Naive thymus-derived CD8-positive, alpha-beta T cell (primary cell): ENCODE measurements at places on chromosomes 2 and 18. TPM values are rescaled to one million over a fixed set of nuclear protein-coding genes. Genes with fewer than 3 reads are reported as not detected.
A peak's percentile ranks its signal among the peaks of the same experiment; 100 is the strongest.

Gene MC5R
- polyA plus RNA-seq = not detected

Gene INO80B
- 8.1 TPM for polyA plus RNA-seq

Gene STK17B
- 98.3 TPM for polyA plus RNA-seq

Gene NLRC4
- polyA plus RNA-seq = 0.16 TPM

Gene SERPINB10
- polyA plus RNA-seq = not detected

Gene IER3IP1
- 20.1 TPM for polyA plus RNA-seq

Gene RAX
- not detected for polyA plus RNA-seq

Gene ACVR1C
- polyA plus RNA-seq = 1.4 TPM

Gene CCDC85A
- not detected for polyA plus RNA-seq

Gene MRPL33
- polyA plus RNA-seq = 196 TPM

Gene MFSD6
- 16.7 TPM for polyA plus RNA-seq

Gene GMCL1
- polyA plus RNA-seq = 45.3 TPM

Gene CNOT9
- 19.0 TPM for polyA plus RNA-seq

Gene KIF5C
- polyA plus RNA-seq = 0.46 TPM

Gene SLC16A14
- polyA plus RNA-seq = not detected

- H3K27ac ChIP-seq = no peak overlapping the region
- H3K36me3 ChIP-seq = peaks cover 31% of the 10 kb centered on the region
- H3K4me1 ChIP-seq = peaks cover 32% of the 10 kb centered on the region
- no peak for DNase-seq
Measured at GRCh38 chr18:26046419-26047077, 43.9 kb downstream of the SS18 start.

DNA sequence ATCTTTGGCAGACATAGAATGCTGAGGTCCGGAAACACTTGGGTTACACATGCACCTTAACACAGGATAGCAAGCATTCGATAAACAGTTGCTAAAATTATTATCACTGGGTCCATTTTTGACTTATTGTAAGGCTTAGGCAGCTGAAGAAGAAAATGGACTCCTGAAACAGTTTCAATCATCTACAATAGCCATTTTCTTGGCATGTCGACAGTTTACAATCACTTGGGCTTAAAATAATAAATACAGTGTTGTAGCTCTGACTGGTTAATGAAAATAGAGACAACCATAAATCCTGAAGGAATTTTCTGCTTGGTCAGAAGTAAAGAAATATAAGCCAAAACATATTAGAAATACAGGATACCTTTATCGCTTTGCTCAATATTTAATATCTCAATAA lies 169.2 kb downstream of the XIRP2 start:
- DNase-seq = no peak
- H3K36me3 ChIP-seq = no peaks in the 10 kb centered on the region
- H3K4me1 ChIP-seq = no peaks in the 10 kb centered on the region
- H3K27ac ChIP-seq = no peak overlapping the region
- H3K4me3 ChIP-seq = no peak overlapping the region

- no peak for DNase-seq
- no peaks in the 10 kb centered on the region for H3K36me3 ChIP-seq
- no peak overlapping the region for H3K4me3 ChIP-seq
- H3K27me3 ChIP-seq = no peaks in the 10 kb centered on the region
- H3K27ac ChIP-seq = no peak overlapping the region
Measured at GRCh38 chr2:92074549-92074898, 2796.7 kb upstream of the TEKT4 start.

DNA sequence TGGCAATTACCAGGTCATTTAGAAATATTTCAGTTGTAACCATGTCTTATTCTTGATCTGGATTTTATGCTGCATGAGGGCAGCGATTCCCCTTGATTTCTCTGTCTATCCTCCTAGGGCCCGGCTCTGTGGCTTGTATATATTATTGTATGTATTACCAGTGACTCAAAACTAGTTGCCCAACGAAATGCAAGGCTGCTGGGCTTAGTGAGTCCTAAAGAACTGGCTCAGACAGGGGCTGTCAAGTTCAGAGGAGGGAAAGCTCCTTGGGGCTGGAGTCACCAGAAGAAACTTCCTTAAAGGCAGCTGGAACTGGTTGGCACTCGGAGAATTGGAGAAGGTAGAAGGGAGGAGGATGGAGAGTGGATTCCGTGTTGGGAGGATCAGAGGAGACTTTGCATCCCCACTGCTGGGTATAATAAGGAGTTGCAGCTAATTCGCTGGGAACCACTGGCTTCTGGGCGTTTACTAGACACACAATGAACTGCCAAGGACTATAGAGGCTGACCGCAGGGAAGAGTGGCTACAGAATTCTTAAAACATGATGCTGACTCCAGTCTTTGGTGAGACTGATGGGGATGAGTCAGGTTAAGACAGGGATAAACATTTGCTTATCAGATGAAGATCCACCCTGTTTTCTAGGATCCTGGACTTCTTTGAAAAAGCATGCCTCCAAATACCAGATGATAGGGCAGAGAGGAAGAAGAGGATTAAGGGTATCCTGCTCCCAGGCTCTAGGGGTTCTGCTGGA lies 104.3 kb downstream of the PRKCE start:
- H3K27ac ChIP-seq = no peak overlapping the region
- no peak overlapping the region for H3K4me3 ChIP-seq
- H3K36me3 ChIP-seq = no peaks in the 10 kb centered on the region
- DNase-seq = no peak
- peaks cover 7% of the 10 kb centered on the region for H3K4me1 ChIP-seq
- H3K27me3 ChIP-seq = no peaks in the 10 kb centered on the region

GRCh38 chr2:196453613-196454047 lies 185.9 kb upstream of the CCDC150 start:
- DNase-seq = peak; percentile 40
- peaks cover 1% of the 10 kb centered on the region for H3K4me1 ChIP-seq
- H3K36me3 ChIP-seq = no peaks in the 10 kb centered on the region

GRCh38 chr2:95016616-95017015 lies 8.9 kb upstream of the MAL start:
- no peak overlapping the region for H3K27ac ChIP-seq
- H3K4me1 ChIP-seq = no peaks in the 10 kb centered on the region
- H3K36me3 ChIP-seq = no peaks in the 10 kb centered on the region
- no peaks in the 10 kb centered on the region for H3K27me3 ChIP-seq
- H3K4me3 ChIP-seq = no peak overlapping the region

- peaks cover 4% of the 10 kb centered on the region for H3K36me3 ChIP-seq
- no peaks in the 10 kb centered on the region for H3K27me3 ChIP-seq
- H3K27ac ChIP-seq = no peak overlapping the region
- H3K4me1 ChIP-seq = no peaks in the 10 kb centered on the region
- no peak overlapping the region for H3K4me3 ChIP-seq
Measured at GRCh38 chr2:47595687-47596086, 187.3 kb upstream of the MSH6 start.

- no peak overlapping the region for H3K27ac ChIP-seq
- no peak overlapping the region for H3K4me3 ChIP-seq
- no peak for DNase-seq
- H3K4me1 ChIP-seq = no peaks in the 10 kb centered on the region
Measured at GRCh38 chr2:219016721-219017120, 23.5 kb upstream of the CRYBA2 start.

DNA sequence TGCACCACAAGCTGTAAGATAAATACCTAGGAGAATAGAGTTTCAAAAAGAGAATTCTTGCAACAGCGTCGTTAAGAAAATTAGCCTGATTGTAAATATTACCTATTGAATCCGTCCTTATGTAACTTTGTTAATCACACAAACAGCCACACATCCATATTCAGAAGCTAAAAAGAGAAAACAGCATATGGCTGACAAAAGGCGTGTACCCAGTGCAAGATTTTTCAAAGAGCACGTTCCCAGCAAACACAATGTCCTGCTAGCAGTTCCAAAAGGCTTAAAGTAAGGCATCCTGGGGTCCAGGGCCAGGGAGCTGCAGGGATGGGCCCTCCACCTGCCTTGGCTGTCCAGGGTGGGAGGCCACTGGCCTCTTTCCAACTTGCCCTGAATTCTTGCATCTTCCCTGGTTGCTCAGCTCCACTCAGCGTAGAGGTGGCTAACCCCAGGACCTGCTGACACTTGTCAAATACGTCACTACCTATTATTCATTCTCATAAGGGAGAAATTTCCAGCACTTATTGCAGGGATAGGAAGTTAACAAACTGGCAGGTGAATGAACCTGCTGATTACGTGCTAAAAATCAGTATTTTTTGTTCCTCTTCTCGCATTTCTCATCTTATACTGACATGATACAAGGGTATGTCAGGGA lies 102.1 kb upstream of the NEDD4L start:
- no peak overlapping the region for H3K27ac ChIP-seq
- no peak for DNase-seq
- H3K27me3 ChIP-seq = peaks cover 12% of the 10 kb centered on the region
- H3K36me3 ChIP-seq = no peaks in the 10 kb centered on the region

- peaks cover 56% of the 10 kb centered on the region for H3K36me3 ChIP-seq
- no peak for DNase-seq
- no peak overlapping the region for H3K4me3 ChIP-seq
- no peak overlapping the region for H3K27ac ChIP-seq
- peaks cover 32% of the 10 kb centered on the region for H3K4me1 ChIP-seq
Measured at GRCh38 chr2:96591054-96591453, 47.1 kb downstream of the KANSL3 start.

DNA sequence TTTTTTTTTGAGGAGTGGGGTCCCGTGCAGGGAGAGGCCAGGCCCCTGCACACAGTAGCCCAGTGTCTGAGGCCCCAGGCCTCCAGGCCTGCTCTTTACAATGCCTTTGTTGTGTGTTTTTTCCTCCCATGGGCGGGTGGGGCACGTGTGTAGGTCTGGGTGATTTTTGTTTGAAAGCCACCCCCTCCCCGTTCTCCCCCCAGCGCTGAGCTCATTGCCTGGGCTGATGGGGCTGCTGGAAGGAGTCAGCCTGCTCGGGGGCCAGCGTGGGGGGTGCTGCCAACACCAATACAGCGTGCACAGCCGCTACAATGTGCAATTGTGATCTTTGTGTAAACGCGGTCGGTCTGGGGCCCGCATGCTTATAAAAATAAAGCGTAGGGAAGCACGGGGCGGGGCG lies 142.7 kb downstream of the DYSF start:
- no peaks in the 10 kb centered on the region for H3K4me1 ChIP-seq
- no peak overlapping the region for H3K4me3 ChIP-seq
- H3K27ac ChIP-seq = no peak overlapping the region

GRCh38 chr18:55610506-55610905 lies 22.5 kb upstream of the TCF4 start:
- H3K27ac ChIP-seq = no peak overlapping the region
- no peaks in the 10 kb centered on the region for H3K4me1 ChIP-seq
- no peak for DNase-seq
- H3K4me3 ChIP-seq = no peak overlapping the region

DNA sequence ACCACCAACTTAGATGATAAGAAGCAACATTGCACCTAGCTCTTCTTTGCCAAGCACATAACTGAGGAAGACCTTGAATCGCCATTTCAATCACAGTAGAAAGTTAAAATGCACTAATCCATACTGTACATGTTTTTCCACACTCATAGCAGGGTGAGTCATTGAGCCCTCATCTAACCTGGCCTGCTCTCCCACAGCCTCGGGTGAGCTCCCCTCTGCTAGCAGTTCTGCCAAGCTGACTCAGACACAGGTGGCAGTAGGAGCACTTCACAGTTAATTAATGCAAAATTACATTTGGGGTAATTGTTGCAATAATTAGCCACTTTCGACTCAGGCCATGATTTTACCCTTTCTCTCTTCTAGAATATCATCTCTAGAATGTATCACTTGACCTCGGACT lies 1632.8 kb upstream of the CELF4 start:
- H3K4me3 ChIP-seq = no peak overlapping the region
- H3K4me1 ChIP-seq = no peaks in the 10 kb centered on the region
- no peak overlapping the region for H3K27ac ChIP-seq
- no peak for DNase-seq
- no peaks in the 10 kb centered on the region for H3K36me3 ChIP-seq

DNA sequence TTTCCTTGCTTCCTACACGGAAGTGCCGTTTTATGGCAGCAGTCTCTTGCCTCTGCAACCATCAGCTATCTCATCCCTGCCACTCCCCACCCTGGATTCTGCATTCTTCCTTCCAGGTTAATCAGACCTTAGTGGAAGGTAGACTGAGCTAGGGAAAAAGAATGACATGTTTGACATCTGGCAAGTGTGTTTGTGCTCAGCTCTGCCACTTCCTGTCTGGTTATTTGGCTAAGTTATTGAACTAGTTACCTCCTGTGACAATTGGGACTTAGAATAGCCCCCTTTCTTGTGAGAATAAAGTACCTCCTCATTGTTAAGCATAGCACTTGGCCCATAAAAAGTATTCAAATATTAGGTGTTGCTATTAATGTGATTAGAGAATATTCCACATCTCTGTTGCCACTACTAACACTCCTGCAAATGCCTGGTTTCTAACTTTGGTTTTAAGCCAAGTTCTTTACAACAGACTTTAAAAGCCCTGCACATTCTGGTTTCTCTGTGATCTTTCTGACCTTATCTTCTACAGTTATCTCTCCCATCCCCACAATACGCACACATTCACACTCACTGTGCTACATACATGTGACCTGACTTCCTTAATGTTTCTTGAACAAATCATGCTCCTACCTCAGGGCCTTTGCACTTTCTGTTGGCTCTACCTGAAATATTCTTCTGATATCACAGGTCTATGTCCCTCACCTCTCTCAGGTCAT lies 10.8 kb upstream of the MAPRE2 start:
- H3K36me3 ChIP-seq = no peaks in the 10 kb centered on the region
- peak overlapping the region; percentile 90 for H3K4me3 ChIP-seq
- DNase-seq = peak; percentile 28
- peaks cover 68% of the 10 kb centered on the region for H3K4me1 ChIP-seq
- H3K27ac ChIP-seq = peak overlapping the region; percentile 98

- no peak overlapping the region for H3K4me3 ChIP-seq
- DNase-seq = no peak
- no peak overlapping the region for H3K27ac ChIP-seq
- no peaks in the 10 kb centered on the region for H3K27me3 ChIP-seq
- H3K36me3 ChIP-seq = peaks cover 24% of the 10 kb centered on the region
- H3K4me1 ChIP-seq = no peaks in the 10 kb centered on the region
Measured at GRCh38 chr2:86025229-86025820, 80.4 kb downstream of the POLR1A start.

GRCh38 chr2:68879296-68879695 lies 8.1 kb upstream of the BMP10 start:
- no peak for DNase-seq
- no peaks in the 10 kb centered on the region for H3K27me3 ChIP-seq
- no peak overlapping the region for H3K27ac ChIP-seq

- DNase-seq = peak; percentile 42
- H3K27ac ChIP-seq = peak overlapping the region; percentile 66
- H3K4me3 ChIP-seq = peak overlapping the region; percentile 54
- peaks cover 2% of the 10 kb centered on the region for H3K36me3 ChIP-seq
- H3K4me1 ChIP-seq = peaks cover 28% of the 10 kb centered on the region
Measured at GRCh38 chr2:127829845-127830246, 18.9 kb upstream of the WDR33 start.

DNA sequence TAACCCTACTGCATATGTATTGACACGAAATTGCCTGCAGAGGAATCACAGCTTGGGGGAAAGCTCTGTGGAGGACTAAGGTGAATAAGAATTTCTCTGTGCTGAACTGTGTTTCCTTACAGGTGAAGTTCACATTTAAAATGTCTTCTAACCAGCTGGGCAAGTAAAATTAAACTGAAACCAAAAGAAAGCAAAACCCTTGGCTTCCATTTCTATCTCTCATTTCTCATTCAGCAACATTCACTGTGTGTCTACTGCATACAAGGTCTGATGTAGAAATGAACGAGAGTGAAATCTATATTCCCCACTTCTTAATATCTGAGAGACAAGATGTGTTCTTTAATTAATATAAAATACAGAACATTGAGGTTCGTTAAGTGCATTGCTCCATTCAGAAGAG lies 397.3 kb downstream of the SOX11 start:
- no peaks in the 10 kb centered on the region for H3K27me3 ChIP-seq
- H3K4me1 ChIP-seq = no peaks in the 10 kb centered on the region
- H3K36me3 ChIP-seq = no peaks in the 10 kb centered on the region
- H3K4me3 ChIP-seq = no peak overlapping the region
- DNase-seq = no peak

- H3K36me3 ChIP-seq = no peaks in the 10 kb centered on the region
- H3K4me3 ChIP-seq = no peak overlapping the region
- no peak overlapping the region for H3K27ac ChIP-seq
- peaks cover 4% of the 10 kb centered on the region for H3K27me3 ChIP-seq
- no peak for DNase-seq
- H3K4me1 ChIP-seq = no peaks in the 10 kb centered on the region
Measured at GRCh38 chr2:102707796-102708695, 53.8 kb upstream of the TMEM182 start.
